ENCODE measurements at places on chromosomes 2 and 18. TPM values are rescaled to one million over a fixed set of nuclear protein-coding genes. Genes with fewer than 3 reads are reported as not detected.
A peak's percentile ranks its signal among the peaks of the same experiment; 100 is the strongest.

GRCh38 chr2:189222468-189223105, 43.0 kb upstream of the COL5A2 start:
- no peaks in the 10 kb centered on the region for H3K36me3 ChIP-seq
- H3K4me3 ChIP-seq, result no peak overlapping the region
- DNase-seq, result no peak
- no peaks in the 10 kb centered on the region for H3K27me3 ChIP-seq
- H3K4me1 ChIP-seq, result no peaks in the 10 kb centered on the region

- no peak for DNase-seq
- H3K27ac ChIP-seq, result no peak overlapping the region
- no peaks in the 10 kb centered on the region for H3K36me3 ChIP-seq
- no peaks in the 10 kb centered on the region for H3K27me3 ChIP-seq
- no peak overlapping the region for H3K4me3 ChIP-seq
Observed at GRCh38 chr2:98846041-98846440, 90.0 kb downstream of the CRACDL start.

DNA sequence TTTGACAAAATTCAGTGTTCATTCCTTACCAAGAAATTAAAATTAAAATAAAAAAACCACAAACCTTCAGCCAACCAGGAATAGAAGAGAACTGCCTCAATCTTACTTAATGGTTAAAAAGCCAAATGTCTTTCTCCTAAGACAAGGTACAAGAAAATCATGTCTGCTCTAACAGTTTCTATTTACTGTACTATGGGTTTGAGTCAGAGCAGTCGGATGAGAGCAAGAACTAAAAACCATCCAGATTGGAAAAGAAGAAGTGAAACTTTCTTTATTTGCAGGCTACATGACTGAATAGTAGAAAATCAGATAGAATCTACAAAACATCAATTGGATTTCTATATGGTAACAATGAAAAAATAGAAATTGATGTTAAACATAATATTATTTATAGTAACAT, 555.5 kb upstream of the TNP1 start:
- no peaks in the 10 kb centered on the region for H3K27me3 ChIP-seq
- H3K27ac ChIP-seq, result no peak overlapping the region
- no peak overlapping the region for H3K4me3 ChIP-seq
- H3K36me3 ChIP-seq, result no peaks in the 10 kb centered on the region

DNA sequence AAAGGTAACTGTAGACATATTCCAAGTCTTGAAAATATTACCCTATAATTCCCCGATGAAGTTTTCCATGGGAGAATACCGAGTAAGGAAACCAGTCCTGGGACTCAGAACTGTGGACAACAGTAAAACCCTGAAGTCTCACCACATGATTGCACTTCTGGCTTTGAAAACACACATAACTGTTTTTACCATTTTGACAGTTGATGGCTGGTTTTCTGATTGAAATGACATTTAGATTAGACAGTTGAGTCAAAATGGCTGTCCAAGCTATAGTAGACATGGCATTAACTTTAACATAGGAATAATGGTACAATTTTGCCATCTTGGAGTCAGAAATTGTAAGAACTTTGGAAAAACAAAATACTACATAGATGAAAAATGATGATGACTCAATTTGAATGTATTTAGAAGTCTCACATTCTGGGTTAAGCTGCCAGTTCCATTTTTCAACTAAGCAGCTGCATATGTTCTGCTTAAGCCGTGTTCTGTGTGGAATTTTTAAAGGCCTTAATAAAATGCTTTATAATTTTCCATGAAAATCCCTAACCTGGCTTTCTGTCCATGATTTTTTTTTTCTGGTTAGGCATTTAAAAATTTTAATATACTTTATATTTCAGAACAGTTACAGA, 38.3 kb upstream of the WIPF1 start:
- H3K4me1 ChIP-seq, result peaks cover 29% of the 10 kb centered on the region
- no peak overlapping the region for H3K4me3 ChIP-seq
- DNase-seq, result no peak
- no peaks in the 10 kb centered on the region for H3K27me3 ChIP-seq

- no peaks in the 10 kb centered on the region for H3K4me1 ChIP-seq
- H3K27ac ChIP-seq, result no peak overlapping the region
- no peak for DNase-seq
- H3K36me3 ChIP-seq, result no peaks in the 10 kb centered on the region
- H3K4me3 ChIP-seq, result no peak overlapping the region
Observed at GRCh38 chr18:22846088-22846683, 86.9 kb upstream of the RBBP8 start.

- no peaks in the 10 kb centered on the region for H3K4me1 ChIP-seq
- no peaks in the 10 kb centered on the region for H3K27me3 ChIP-seq
- no peak for DNase-seq
Observed at GRCh38 chr2:191221666-191222065, 23.5 kb upstream of the MYO1B start.

DNA sequence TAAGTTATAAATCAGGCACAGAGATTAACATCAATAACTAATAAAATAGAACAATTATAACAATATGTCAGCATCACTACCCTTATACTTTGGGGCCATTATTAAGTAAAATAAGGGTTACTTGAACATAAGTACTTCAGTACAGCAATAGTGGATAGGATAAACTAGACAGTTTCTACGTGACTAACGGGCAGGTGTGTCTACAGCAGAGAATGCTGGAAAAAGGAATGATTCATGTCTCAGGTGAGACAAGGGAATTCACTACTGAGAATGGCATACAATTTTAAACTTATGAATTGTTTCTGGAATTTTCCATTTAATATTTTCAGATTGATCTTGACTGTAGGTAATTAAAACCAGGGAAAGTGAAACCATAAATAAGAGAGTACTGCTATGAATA, 5.5 kb downstream of the WDR75 start:
- no peak overlapping the region for H3K4me3 ChIP-seq
- H3K27me3 ChIP-seq, result no peaks in the 10 kb centered on the region
- H3K27ac ChIP-seq, result no peak overlapping the region
- H3K4me1 ChIP-seq, result peaks cover 10% of the 10 kb centered on the region
- peaks cover 21% of the 10 kb centered on the region for H3K36me3 ChIP-seq
- no peak for DNase-seq

GRCh38 chr2:157414050-157414449, 29.8 kb downstream of the CYTIP start:
- peak overlapping the region; percentile 86 for H3K27ac ChIP-seq
- no peaks in the 10 kb centered on the region for H3K27me3 ChIP-seq
- peaks cover 88% of the 10 kb centered on the region for H3K4me1 ChIP-seq
- peak overlapping the region; percentile 22 for H3K4me3 ChIP-seq
- DNase-seq, result no peak

- H3K27ac ChIP-seq, result no peak overlapping the region
- H3K36me3 ChIP-seq, result no peaks in the 10 kb centered on the region
- DNase-seq, result no peak
- H3K4me1 ChIP-seq, result no peaks in the 10 kb centered on the region
Observed at GRCh38 chr18:49854681-49855080, 41.3 kb upstream of the ACAA2 start.

GRCh38 chr18:45562567-45563479, 52.5 kb upstream of the SLC14A2 start:
- H3K4me1 ChIP-seq, result no peaks in the 10 kb centered on the region
- H3K36me3 ChIP-seq, result no peaks in the 10 kb centered on the region
- H3K27ac ChIP-seq, result no peak overlapping the region
- H3K4me3 ChIP-seq, result no peak overlapping the region
- no peaks in the 10 kb centered on the region for H3K27me3 ChIP-seq

DNA sequence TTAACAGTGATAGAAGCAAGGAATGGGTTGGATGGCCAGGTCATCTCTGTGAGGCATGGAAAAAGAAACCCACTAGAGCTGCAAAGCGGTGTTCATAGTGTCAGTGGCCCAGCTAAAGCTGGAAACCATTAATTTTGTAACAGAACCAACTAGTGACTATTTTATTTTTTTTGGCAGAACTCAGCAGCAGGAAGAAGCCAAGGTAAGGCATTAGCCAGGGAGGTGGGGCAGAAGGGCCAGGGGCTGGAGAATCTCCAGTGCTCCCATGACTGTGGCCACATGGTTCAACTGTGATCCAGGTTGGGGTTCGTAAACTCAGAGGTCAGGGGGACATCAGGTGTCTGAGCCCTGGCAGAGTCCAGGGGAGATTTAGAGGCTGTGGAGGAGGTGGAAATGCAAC, 25.9 kb upstream of the YES1 start:
- H3K27ac ChIP-seq, result no peak overlapping the region
- peaks cover 4% of the 10 kb centered on the region for H3K4me1 ChIP-seq
- H3K27me3 ChIP-seq, result no peaks in the 10 kb centered on the region
- H3K36me3 ChIP-seq, result no peaks in the 10 kb centered on the region

- no peaks in the 10 kb centered on the region for H3K27me3 ChIP-seq
- peak overlapping the region; percentile 26 for H3K4me3 ChIP-seq
- DNase-seq, result no peak
- no peaks in the 10 kb centered on the region for H3K36me3 ChIP-seq
Observed at GRCh38 chr18:46167971-46168370, 63.8 kb downstream of the HAUS1 start.

GRCh38 chr2:20481798-20482405, 35.0 kb downstream of the RHOB start:
- no peaks in the 10 kb centered on the region for H3K4me1 ChIP-seq
- no peak overlapping the region for H3K4me3 ChIP-seq
- no peak overlapping the region for H3K27ac ChIP-seq
- DNase-seq, result no peak
- H3K36me3 ChIP-seq, result no peaks in the 10 kb centered on the region

DNA sequence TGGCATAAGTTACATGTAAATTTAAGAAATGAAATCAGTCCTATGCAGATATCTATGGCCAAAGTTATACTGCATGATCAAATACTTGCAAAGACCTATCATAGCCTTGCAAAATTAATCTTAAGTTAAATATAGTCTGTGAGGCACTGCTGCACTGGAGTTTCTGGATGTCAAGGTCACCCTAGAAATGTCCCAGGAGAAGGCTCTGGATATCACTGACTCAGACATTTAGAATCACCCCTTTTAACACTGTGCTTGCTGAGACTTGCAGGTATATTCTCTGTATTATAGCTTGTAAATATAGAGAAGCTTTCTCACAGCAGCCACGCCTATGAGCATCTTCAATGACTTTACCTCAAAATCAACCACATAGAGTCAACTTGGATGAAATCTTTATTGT, 51.5 kb downstream of the ETAA1 start:
- no peaks in the 10 kb centered on the region for H3K27me3 ChIP-seq
- no peak overlapping the region for H3K4me3 ChIP-seq
- no peaks in the 10 kb centered on the region for H3K4me1 ChIP-seq
- DNase-seq, result no peak

DNA sequence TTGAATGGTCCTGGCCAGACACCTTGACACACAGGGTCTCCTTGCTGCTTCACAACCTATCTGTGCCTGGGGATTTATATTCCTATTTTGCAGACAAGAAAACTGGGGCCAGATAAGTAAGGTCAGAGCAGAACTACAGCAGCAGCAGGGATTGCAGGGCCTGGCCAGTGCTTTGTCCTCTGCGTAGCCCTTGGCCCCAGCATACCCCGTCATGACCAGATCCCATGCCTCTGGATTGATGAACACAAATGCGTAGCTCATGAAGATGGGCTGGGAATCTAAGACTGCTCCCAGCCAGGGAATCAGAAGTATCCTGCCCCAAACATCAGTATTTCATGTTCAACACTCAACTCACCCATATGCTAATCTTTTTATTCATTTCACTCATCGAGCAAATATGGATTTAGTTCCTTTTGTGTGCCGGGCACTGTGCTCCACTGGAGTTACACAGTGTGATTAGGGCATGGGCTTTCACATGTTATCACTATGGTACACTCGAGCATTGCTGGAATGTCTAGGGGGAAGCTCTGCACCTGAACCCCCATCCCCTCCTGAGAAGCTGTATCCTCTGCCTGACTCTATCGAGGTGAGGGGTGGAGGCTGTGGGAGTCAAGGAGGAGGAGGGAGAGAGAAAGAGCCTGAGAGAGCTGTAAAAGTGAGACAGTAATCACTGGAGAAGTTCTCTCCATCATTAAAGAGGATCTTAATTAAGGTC, 143.3 kb downstream of the CYP26B1 start:
- no peak for DNase-seq
- no peaks in the 10 kb centered on the region for H3K36me3 ChIP-seq

GRCh38 chr2:109089602-109090300, 39.3 kb upstream of the SH3RF3 start:
- no peak overlapping the region for H3K27ac ChIP-seq
- no peaks in the 10 kb centered on the region for H3K36me3 ChIP-seq
- no peaks in the 10 kb centered on the region for H3K27me3 ChIP-seq
- no peak overlapping the region for H3K4me3 ChIP-seq

- H3K4me1 ChIP-seq, result no peaks in the 10 kb centered on the region
- H3K4me3 ChIP-seq, result no peak overlapping the region
- H3K27me3 ChIP-seq, result no peaks in the 10 kb centered on the region
- no peak overlapping the region for H3K27ac ChIP-seq
Observed at GRCh38 chr2:219671279-219671678, 43.8 kb downstream of the SLC4A3 start.

DNA sequence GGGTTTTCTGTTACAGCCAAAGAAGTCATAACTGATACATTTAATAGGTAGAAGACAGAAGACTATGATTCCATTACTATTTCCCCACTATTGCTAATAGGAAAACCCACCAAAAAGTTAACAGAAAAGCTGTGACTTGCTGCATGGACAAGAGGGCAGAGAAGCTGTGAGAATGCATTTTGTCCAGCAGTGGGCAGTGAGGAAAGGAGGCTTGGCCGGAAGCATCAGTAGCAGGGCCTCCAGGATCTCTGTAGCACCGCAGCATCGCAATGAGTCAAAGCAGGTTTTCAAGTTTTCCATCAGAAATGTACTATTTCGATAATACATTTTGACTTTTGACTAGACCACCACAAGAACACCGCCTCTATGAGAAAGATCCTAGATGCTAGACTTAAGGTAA, 24.9 kb downstream of the MYO5B start:
- H3K4me3 ChIP-seq, result no peak overlapping the region
- no peaks in the 10 kb centered on the region for H3K4me1 ChIP-seq
- no peak overlapping the region for H3K27ac ChIP-seq
- H3K36me3 ChIP-seq, result no peaks in the 10 kb centered on the region
- no peaks in the 10 kb centered on the region for H3K27me3 ChIP-seq

- no peaks in the 10 kb centered on the region for H3K36me3 ChIP-seq
- no peak overlapping the region for H3K4me3 ChIP-seq
- H3K27ac ChIP-seq, result no peak overlapping the region
- no peaks in the 10 kb centered on the region for H3K27me3 ChIP-seq
Observed at GRCh38 chr2:2735041-2735440, 404.0 kb upstream of the MYT1L start.

The RIT2 gene
- total RNA-seq, result not detected

The SERPINB11 gene
- not detected for total RNA-seq

The TGFBRAP1 gene
- 21.6 TPM for total RNA-seq

The MSH2 gene
- 44.7 TPM for total RNA-seq

The CHST9 gene
- not detected for total RNA-seq

The MPP4 gene
- not detected for total RNA-seq

The TNFAIP6 gene
- not detected for total RNA-seq

The SRD5A2 gene
- total RNA-seq, result not detected

The GALNT3 gene
- total RNA-seq, result 20.3 TPM

The FLACC1 gene
- 3.2 TPM for total RNA-seq

The MOB1A gene
- 186 TPM for total RNA-seq
